ENCODE measurements at places on chromosomes 7 and 10.

DNA sequence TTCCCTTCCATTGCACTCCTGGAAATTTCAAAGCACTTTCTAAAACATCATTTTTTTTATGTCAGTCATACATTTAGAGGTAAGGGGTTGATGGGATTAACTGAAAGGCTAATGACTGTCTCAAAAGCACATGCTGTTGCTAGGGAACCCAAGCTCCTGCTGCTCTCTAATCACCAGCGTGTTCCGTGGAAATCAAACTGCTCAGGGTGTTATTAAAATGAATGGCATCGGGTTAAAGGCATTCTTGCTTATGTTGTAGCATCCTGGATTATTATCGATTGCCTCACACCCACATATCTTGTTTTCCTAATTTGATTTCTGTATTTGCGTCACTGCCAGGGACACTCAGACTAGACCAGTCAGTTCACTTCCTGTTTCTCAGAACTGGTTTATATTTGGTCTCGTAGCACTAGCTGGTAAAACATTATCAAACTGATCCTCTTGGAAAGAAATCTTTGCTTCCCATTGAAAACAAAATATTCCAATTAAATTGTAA, 216.5 kb upstream of the MKLN1 start:
- peak; percentile 64 for DNase-seq

GRCh38 chr7:1666317-1666822, 3.7 kb upstream of the ELFN1 start:
- DNase-seq = no peak

GRCh38 chr7:44981035-44981706, 2.4 kb upstream of the MYO1G start:
- DNase-seq = no peak

DNA sequence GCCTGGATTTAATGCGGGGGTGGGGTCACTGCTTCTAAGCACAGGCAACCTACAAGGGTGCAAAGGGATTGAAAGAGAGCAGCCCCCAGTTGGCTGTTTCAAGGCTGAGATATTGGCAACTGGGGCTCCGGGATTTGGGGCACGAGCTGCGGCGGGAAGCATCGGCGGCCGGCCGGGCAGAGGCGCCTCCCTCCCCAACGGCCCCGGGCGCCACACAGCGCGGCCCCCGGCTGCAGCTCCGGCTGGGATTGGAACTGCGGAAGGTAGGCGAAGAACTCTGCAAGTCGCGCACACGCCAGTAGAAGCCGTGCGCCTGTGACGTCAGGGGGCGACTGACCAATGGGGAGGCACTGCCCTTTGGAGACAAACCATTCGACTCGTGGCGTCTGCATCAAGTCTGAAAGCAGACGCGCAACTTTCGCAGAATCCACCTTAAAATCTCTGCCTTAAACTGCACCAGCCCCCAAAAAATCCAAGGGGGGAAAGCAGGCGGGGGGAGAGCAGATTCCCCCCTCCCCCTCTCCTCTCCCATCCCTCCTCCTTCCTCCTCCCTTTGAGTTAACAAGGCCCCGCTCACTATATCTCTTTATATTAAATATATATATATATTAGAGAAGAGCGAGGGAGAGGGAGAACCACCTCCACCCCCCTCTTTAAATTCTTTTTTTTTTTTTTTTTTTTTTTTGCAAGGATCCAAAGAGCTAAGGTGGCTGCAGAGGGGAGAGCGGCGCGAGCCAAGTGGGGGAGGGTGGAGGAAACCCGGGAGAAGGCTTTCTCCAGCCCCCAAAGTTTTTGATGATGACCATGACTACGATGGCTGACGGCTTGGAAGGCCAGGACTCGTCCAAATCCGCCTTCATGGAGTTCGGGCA, at the start of gene DLX6:
DLX6 (plus strand) TSS at position 371 of the 872 bp plus-strand sequence; CDS start at position 796, 425 bp downstream.
- DNase-seq = no peak

DNA sequence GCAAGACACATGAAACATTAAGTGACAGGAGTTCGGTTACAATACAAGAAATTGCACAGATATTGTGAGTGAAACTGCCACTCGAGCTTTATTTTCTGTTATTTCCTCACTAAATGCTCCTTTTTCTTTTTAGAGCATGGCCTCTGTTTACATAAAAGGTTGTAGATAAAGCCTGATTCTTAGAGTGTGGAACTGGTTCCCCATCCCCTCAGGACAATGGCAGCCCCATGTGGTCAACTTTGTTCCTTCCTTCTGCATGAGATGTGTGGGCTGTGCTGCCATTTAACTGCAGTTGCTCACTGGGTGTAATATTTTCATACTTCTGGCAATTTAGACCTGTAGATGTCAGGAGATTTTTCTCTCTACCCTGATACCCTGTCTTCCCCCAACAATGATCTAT, 70.2 kb downstream of the LRGUK start:
- peak; percentile 5 for DNase-seq

DNA sequence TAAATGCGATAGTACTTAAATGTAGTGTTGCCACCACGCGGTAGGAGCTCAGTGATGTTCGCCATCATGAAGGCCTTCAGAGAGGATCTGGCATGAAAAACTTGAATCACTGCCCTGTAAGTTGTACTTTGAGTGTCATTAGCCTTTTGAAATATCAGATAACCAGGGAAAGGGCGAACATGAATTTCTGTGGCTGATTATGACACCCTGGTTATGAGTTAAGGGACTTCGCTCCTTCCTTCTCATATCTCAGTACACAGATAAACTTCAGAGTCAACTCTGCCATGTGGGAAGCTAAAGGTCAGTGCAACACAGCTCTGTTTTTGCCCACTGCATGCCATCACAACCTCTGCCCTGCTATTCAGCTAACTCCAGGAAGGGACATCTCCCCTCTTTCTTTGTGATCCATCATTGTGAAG, 8.9 kb upstream of the ACSL5 start:
- no peak for DNase-seq

GRCh38 chr7:27204851-27205322, 5.0 kb upstream of the HOXA13 start:
- DNase-seq = no peak

DNA sequence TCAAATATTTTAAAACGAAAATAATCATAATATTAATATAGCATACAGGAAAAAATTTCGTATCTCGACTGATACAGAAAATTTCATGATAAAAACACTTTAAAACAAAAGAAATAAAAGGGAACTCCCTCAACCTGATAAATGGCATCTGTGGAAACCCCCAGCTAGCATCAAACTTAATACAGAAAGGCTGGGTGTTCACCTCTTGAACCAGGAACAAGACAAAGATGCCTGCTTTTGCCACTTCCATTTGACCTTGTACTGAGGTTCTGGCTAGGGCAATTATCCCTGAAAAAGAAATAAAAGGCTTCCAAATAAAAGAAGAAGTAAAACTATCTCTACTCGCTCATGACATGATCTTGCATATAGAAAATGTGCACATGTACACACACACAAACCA, 2.5 kb upstream of the ALOX5 start:
- no peak for DNase-seq

GRCh38 chr10:55232553-55232952, 431.5 kb upstream of the PCDH15 start:
- peak; percentile 73 for DNase-seq

DNA sequence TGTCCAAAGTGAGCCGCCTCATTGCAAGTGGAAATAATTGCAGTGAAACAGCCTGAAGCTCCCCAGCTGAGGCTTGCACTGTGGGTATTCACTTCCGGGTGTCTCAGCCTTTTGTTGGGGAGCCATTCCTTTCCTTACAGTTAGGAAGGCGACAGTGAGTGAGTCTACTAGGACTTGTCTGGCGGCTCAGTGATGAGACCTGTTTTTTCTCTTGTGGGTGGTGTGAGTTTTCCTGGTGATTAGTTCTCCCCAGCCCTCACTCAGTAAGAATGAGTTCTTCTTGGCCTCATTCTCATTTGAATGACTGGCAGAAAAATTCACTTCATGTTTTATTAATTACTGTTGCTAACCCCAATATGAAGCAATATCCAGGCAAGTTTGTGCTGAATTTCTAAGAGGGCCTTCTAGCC, 2.6 kb downstream of the PGAM1 start:
- DNase-seq = no peak

DNA sequence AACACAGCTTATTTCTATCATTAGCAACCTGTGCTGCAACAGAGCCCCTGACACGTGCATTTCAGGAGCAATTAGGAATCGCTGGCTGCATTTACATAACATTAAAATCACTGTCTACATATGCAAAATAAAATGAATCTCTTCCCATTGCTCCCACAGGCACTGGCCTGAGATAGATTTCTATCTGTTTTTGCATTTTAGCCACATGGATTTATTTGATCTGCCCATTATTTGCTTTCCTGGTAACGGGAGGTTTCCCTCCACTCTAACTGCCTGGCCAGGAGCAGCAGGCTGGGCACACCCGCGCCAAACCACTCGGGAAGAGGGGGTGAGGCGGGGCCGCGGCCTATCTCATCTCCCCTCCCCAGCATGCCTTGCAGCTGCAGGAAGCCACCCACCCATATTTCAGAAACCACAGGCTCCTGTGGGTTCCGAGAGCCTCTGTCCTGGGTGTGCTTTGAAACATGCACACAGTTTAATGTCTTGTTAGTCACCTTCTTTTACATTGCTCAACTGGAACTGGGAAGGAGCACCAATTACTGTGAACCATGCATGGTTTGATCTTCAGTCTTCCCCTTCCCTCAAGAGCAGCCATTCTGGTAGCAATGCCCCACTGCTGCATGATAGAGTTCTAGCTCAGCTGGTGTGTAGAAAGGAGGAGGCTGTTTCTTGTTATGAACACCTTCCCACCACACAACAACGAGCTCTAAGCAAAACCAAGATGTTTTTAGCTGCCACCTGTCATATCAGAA, 37.7 kb upstream of the IKZF1 start:
- DNase-seq = peak; percentile 71

- no peak for DNase-seq
Measured at GRCh38 chr7:20749906-20750305, 36.8 kb downstream of the SP8 start.

GRCh38 chr7:94382132-94382531, 12.6 kb upstream of the COL1A2 start:
- no peak for DNase-seq

DNA sequence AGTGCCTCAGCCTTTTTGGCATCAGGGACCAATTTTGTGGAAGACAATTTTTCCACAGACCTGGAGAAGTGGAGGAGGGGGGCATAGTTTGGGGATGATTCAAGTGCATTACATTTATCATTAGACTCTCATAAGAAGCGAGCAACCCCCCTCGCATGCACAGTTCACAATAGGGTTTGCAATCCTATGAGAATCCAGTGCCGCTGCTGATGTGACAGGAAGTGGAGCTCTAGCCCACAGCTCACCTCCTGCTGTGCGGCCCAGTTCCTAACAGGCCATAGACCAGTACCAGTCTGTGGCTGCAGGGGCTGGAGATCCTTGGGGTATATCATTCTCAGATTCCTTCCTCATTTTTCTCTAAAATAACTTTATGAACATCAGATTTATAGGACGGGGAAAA, 50.8 kb downstream of the ATAD1 start:
- no peak for DNase-seq

- no peak for DNase-seq
Measured at GRCh38 chr7:141150465-141150864, 76.6 kb downstream of the TMEM178B start.

GRCh38 chr10:119165171-119166117, at the start of gene SFXN4:
Gene SFXN4, minus strand, starts transcription at chr10:119165714. Its CDS starts 67 bp downstream, at chr10:119165647.
- DNase-seq = peak; percentile 89

GRCh38 chr10:129910861-129911260, 53.2 kb downstream of the EBF3 start:
- DNase-seq = no peak

DNA sequence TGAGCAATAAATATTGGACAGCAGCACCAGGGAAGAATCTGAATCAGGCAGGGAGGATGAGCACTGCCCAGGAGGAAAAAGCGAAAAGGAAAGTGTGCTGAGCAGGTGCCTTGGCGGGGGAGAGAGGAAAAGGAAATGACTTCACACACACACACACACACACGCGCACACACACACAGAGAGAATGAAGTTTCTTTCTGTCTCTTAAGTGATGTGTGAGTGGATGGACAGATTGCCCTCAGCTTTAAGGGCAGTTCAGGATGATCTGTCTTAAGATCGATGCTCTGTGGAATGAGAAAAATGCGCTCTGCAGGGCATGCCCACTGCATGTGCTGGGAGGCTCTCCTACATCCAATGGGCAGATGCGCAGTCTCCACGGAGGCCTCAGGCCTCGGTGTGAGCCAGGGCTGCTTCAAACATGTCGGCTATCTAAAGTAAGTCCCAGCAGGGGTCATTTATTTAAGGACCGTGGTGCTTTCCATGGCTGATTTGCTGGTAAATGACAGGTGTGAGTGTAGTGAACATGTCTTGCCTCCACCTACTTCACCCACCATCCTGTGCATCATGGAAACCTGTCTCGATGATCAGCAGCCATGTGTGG, 2.5 kb upstream of the ACBD5 start:
- peak; percentile 89 for DNase-seq
